Stimulated activated CD4-positive, alpha-beta T cell treated with anti-CD3 and anti-CD28 coated beads, Interleukin-1b, Interleukin-23, amount 100 ng/mL, for 4 hours (primary cell): ENCODE measurements at places on chromosomes 7 and 10.

GRCh38 chr10:58264780-58265179, 2.9 kb downstream of the IPMK start:
- no peak for DNase-seq

GRCh38 chr7:106143711-106144337, 31.7 kb upstream of the SYPL1 start:
- DNase-seq, result no peak

GRCh38 chr7:117006907-117007684, 53.8 kb downstream of the ST7 start:
- no peak for DNase-seq

DNA sequence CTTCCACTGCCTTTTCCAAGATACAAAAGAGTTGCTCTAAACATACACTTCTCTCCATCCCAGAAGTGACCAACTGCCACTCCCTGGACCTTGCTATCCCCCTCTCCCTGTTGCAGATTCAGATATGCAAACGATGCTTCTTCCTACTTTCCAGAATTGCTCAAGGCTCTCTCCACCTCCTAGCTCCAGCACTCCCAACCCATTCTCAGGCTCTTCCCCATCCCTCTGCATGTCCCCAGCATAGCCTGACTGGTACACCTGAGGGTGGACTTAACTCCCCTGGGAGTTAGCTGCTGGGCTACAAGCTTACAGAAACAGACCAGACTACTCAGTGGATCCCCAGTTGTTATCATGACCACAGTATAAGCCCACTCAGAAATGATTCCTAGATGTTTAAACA, 27.6 kb downstream of the MKRN1 start:
- DNase-seq, result no peak

GRCh38 chr7:36497775-36498174, 108.1 kb downstream of the ANLN start:
- no peak for DNase-seq

- no peak for DNase-seq
Measured at GRCh38 chr7:134186027-134186426, 58.9 kb downstream of the LRGUK start.

DNA sequence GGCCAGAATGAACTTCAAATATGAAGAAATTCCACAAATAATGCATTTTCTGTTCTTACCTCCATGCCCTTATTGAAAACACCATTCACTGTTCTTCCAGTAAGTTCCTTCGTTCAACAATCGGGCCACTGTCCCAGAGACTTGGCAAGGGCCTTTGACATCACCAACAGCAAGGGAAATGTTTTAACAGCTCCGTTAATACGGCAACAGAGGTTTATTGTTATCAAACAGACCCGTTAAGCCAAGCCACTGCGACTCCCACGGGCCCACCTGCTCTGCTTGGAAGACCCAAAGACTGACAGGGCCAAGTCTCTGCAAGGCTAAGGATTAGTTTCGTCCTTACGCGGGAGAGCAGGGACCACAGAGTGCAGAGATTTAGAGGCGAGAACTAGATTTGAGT, 43.4 kb upstream of the LYZL1 start:
- DNase-seq, result no peak

- DNase-seq, result no peak
Measured at GRCh38 chr7:127928852-127929251, 102.4 kb downstream of the LRRC4 start.

DNA sequence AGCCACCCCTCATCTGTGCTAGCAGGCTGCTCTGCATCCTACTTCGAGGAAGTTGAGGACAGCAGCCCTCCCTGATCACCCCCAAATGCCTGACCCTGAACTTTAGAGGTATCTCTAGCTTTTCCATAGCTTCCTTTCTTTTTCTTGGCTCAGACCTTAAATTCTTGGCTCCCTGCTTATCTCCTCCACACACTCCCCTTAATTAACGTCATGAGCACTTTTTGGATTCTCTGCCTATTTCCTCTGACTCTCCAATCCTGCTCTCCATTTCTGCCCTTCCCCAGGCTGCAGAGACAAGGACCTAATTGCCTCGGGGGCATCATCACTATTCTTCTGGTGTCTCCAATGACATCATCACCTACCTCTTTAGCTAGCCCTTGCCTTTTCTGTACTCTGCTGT, 40.8 kb upstream of the SEC61G start:
- no peak for DNase-seq
